ENCODE measurements at places on chromosomes 3 and 15.
A peak's percentile ranks its signal among the peaks of the same experiment; 100 is the strongest.

GRCh38 chr3:46027736-46028397 lies 584 bp upstream of the XCR1 start:
- DNase-seq, result no peak

DNA sequence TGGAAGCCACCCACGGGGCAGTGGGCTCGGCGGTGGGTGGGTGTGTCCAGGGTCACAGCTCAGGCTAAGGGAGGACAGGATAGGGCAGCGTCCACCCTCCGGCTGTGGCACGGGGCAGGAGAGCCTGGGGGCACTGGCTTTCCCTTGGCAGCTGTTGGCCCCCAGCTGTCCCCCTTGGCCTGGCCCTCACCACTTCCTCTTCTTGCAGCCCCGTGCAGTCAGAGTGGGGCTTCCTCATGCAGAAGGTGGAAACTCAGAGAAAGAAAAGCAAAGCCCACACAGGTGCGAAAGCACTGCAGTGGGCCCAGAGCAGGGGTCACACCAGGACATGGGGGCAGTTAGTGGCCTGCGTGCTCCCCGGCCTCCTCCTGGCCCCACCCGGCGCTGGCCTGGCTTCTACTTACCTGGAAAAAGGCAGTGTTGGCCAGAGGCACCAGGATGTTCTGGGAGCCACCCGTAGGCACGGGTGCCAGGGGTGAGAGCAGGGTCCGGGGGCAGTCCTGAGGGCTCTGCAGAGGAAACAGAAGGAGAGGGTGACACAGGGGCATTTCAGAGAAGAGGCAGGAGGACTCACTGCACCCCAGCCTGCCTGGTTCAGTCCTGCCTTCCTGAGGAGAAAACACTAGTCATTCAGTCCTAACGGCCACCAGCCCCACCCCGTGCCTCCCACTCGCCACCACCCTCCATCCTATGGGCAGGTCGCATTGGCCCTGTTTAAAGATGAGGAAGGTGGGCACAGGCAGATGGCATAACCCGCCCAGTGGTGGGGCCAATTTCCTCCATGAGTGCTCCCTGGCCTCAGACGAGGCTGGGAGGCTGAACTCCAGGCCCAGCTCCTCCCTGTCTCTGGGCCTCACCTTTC lies 28.3 kb downstream of the PLXND1 start:
- DNase-seq, result no peak

DNA sequence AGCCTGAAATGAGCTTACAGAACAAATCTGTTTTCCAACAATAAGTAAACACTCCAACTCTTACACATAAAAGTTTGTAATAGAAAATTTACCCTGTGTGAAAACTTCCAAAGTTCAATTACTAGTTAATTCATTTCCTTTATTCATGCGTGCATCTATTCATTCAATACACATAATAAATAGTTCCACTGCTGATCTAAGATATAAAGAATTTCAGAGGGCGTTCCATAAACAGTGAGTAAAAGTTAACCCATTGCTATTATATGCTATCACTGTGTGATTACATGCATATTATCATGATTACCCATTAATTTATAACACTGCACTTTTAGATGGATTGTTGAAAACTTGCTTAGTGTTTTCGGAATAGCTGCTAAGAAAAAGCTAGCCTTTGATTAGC lies 36.2 kb upstream of the CFAP20DC start:
- DNase-seq, result no peak

DNA sequence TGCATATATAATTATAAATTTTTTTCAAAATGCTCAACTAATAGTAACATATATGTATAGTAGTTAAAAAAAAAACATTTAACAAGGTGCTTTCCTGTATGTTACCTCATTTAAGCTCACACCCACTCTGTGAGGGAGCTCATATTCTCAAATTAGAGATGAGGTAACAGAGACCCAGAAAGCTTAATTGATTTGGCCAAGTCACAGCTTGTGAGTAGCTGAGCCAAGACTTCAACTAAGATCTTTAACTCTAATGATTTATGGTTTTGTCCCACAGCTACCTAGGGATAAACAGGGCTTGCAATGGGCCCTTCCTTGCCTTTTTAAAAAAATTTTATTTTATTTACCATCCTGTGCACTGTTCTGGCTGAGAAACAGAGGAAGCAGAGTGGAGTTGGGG lies 230.0 kb upstream of the GOLIM4 start:
- no peak for DNase-seq

DNA sequence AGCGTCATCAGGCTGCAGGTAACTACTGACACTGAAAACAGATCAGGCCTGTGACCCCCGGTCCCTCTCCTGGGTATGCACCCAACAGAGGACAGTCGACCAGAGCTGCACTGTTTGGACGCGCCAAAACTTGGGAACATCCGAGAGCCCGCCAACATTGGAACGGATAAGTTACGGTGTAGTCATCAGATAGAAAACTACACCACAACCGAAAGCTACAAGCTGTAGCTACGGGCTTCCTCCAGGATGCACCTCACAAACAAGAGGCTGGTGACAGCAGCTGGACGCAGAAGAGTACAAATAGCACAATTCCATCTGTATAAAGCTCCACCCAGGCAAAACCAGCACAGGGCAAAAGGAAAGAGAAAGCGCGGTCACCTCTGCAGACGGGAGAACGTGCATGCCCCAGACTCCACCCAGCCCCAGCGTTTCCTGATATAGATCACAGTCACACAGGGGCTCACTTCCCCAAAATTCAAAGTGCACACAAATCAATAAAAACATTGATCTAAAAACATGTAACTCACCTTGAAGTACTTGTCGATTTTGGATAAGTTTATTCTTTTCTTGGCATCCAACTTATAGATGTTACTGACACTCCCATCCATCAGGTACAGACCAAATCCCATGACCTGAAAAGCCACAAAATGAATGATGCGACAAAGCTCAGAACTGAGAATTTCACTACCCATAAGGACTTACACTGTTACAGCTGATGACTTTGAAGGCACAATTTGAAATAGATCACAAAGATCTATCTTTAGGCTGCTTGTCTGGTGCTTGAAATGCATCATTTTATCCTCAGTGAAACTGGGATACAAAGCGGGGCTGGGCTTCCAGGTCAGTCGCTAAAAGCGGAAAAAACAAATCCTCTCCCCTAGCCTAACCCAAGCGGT lies 43.3 kb downstream of the CYFIP1 start:
- DNase-seq, result no peak

DNA sequence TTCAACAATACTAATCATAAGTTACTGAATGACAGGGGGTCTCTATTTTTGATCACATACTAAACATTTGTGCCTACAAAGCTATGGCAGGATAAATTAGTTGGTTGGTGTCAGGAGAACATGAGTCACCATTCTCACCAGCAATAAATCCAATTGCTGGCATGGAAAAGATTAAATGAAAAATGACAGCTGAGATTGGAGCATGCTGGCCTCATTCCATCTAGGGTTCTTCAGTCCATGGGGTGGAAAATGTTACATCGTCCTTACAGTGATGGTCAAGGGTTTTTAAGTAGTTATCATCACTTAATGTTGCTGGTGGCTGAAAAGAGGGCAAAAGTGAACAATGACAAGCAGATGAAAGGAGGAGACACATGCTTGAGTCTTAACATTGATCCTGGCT lies 180.1 kb upstream of the BCL6 start:
- DNase-seq, result no peak

GRCh38 chr3:34444137-34444536 lies 645.7 kb downstream of the PDCD6IP start:
- DNase-seq, result no peak

DNA sequence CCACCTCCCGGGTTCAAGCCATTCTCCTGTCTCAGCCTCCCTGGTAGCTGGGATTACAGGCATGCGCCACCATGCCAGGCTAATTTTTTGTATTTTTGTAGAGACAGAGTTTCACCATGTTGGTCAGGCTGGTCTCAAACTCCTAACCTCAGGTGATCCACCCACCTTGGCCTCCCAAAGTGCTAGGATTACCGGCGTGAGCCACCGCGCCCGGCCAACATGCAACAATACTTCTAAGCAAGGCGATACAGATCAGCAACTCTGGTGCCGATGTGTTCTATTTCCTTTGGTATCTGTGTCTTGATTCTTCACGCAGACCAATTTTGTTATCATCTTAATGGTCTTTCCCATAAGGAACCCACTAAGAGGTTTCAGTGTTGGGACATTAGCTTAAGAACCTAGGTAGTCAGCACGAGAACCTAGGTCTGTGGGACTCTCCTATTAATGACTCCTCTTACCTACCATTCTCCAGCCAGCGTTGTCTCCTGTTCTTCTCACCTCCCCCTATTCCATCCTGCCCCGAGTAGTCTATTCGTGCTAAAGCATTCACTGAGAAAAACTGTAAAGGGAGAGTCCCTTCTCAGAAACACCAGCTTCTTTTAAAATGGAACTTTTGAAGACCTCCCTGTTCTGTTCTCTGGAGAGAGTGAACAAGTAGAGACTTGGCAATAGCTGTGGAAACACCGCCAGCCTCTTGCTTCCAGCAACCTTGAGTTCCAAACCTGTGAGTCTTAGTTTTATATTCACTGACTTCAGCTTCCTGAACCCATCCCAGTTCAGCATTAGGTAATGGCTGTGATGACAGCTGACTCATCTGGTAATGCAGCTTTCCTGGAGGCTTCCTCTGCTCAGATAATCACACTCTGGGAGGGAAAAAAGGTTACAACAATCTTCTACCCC lies 61.2 kb downstream of the TSC22D2 start:
- peak; percentile 98 for DNase-seq

- DNase-seq, result peak; percentile 33
Observed at GRCh38 chr3:37183976-37184375, 9.6 kb upstream of the LRRFIP2 start.

DNA sequence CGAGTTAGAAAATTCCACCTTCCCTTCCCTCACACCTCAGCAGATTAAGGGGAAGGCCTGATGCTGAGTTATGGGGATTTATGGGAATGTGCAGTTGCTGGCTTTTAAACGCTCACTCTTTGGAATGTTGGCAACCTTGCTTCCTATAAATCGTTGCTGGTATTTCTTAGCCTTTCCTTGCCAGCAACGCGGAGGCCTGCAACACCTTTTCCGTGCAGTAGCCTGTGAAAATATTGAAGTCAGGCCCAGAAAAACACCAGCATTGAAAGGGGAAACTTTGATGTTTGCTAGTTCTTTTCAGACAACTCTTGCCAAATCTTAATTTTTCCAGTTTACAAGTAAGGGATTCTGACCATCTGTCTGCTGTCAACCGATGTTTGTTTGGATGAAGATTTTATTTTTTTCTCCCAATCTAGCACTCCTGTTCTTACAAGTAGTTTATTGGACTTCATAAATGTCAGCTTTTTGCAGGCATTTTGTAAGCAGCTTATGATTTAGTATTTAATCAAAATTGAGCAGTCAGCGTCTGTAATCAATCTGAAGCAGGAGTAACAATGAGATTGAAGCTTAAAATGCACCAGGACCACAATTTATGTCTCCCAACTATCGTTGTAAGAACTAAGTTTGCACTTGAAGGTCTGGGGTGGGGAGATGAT lies 251.0 kb downstream of the RPLP1 start:
- DNase-seq, result no peak

GRCh38 chr3:194404365-194405140 lies 5.5 kb upstream of the GP5 start:
- DNase-seq, result peak; percentile 61

DNA sequence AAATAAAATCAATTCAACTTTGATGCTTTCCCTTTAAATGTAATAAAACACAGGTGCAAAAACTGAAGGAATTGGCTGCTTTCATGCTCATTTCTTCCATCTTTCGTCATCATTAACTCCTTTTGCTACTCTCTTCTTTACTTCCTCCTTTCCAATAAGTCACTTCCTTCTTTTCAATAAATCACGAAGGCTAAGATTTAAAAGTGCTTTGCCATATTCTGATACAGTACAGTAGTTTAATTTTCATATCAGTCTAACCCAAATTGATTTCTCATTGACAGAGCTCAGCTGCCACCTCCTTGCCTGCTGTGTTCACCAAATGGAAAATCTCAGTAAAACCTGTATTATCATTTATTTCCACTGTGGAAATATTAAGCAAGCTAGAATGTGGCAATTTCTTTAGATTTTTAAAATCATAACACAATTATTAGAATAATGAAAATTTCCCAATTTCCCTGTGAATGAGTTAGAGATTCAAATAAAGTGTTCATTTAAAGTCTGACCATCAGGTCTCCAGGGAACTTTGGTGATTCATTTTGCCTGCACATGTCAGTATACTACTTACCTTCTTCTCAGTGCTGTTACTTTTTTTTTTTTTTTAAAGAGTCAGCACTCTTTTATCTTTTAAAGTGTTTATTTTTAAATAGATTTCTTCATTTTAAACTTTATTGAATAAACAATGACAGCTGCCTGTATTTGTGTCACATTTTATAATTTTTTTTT lies 41.6 kb downstream of the NANOGP8 start:
- no peak for DNase-seq

DNA sequence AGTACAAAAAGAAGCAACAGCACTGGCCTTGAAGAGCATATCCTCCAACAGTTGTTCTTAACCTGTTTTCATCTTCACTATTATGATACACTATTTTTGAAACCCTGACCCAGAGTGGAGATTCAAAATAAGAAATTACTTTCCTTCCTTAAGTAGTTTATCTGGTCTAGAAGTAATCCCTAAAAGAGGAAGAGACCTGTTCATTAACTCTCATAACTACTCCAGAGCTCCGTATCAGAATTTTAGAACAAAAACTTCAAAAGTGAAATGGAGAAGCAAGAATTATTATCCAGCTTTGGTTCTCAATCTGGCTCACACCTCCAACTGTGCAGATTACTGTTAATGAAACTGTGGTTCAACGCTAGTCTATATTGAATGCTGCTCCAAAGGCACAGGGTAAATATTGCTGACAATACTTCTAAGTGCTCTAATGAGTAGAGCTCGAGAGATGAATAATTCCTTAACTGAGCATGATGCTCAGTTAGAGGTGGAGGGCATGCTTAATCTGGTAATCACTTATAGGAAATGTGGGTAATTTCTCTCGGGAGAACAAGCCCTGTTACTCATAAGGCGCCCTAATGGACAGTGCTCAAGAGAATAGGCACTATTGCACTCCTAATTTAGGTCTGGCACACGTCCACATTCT lies 5.2 kb downstream of the LCMT2 start:
- DNase-seq, result no peak

GRCh38 chr15:101390462-101390861 lies 95.4 kb upstream of the SNRPA1 start:
- DNase-seq, result no peak

DNA sequence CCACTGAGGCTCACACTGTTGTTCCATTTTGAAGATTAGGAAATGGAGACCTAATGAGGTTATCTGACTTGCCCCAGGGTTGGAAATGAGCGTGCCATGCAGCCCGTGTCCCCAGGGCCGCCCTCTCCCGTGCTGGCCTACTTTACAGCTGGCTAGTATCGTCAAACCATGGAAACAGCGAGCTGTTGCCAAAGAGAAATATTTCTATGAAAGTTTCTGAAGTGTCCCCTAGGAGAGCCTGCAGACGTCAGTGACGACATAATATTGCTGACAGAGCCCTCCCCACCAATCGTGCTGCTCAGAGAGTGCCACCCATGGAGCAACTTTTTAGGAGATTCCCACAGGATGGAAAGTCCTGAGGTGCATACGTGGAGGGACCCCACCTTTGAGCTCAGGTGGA lies 11.2 kb upstream of the FAM174B start:
- no peak for DNase-seq

GRCh38 chr15:94793207-94793606 lies 561.8 kb downstream of the MCTP2 start:
- DNase-seq, result no peak
